Large intestine (tissue), 12 donors: ENCODE measurements at places on chromosomes 5 and 9. TPM values are rescaled to one million over a fixed set of nuclear protein-coding genes. Genes with fewer than 3 reads are reported as not detected.

DNA sequence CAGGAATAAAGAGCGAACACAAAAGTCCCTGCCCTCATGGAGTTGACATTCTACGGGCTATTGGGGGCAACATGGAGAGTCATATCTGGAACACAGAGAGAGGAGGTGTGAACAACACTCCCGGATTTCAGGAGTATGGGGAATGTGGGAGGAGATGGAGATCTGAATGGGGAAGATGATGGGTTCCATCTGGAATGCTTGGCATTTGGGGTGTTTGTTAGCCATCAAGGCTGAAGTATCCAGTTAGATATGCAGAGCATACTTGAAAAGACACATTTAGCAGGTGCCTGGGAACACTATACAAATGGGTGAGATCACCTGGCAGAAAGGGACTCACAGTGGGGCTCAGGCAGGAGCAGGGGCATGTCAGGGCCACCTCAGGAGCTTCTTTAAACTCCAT lies 61.1 kb downstream of the EGFLAM start:
- no peak for DNase-seq

- peak; percentile 85 for DNase-seq
These were observed 119.6 kb upstream of the RETREG1 start for GRCh38 chr5:16736158-16736995.

DNA sequence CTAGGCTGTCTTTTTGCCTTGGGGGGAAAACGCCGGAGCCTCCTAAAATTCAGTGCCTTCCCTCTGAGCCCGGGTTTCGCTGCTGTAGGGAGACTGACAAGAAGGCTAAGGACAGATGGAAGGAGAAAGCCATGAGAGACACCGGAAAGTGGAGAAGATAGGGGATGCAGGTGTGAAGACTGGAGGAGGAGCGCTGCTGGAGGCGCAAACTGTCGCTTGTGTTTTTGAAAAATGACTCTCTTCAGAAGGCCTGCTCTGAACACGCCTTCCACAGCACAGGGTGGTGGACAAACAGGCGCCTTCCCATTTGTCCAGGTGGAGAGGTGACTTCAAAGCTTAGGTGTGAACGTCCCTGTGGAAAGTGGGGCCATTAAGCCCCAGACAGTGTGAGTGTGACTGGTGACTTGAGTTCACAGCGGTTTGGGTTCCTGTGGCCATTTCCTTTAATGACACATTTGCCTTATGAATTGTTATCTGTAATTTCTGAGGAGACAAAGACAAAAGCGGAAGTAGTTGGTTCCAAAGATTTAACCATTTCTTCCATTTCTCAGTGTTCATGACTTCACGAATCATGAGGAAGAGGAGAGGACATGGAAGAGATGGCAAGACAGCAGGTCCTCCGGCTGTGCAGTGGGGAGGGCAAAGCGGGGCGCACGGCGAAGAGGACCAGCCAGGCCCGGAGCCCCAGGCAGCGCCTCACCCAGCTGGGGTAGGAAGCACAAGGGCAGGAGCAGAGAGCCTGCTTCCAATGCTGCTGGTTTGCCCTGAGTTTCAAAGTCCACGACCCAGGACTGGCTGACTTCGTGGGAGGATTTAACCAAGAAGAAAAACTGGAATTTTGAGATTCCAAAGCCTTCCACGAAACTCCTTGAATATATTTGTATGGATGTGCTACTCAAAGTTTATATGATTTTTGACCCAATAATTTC lies 27.8 kb upstream of the SEMA4D start:
- peak; percentile 76 for DNase-seq

DNA sequence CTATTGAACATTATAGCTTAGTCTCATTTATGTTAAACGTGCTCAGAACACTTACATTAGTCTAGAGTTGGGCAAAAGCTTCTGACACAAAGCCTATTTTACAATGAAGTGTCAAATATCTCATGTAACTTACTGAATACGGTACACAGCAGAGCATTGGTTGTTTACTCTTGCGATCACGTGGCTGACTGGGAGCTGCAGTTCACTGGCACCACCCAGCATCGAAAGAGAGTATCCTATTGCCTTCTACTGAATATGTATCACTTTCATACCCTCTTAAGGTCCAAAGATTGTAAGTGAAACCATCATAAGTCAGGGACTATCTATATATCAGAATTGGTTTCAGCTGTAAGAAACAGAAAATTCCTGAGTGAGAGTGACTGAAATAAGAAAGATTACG lies 42.6 kb upstream of the OSMR start:
- DNase-seq = no peak

- no peak for DNase-seq
These were observed 93.7 kb downstream of the AK8 start for GRCh38 chr9:132784286-132784830.

GRCh38 chr5:57843059-57843367 lies 360.4 kb upstream of the ACTBL2 start:
- no peak for DNase-seq

- no peak for DNase-seq
These were observed 29.6 kb downstream of the ADRB2 start for GRCh38 chr5:148856009-148856367.

Gene ADAMTS6
- 2.3 TPM for polyA plus RNA-seq

Gene ACOT12
- polyA plus RNA-seq = 0.72 TPM

Gene FOXI1
- polyA plus RNA-seq = 0.03 TPM

Gene LCN2
- polyA plus RNA-seq = 0.93 TPM

Gene PPP3R2
- 0.01 TPM for polyA plus RNA-seq
